ENCODE measurements at places on chromosomes 1 and 21.
A peak's percentile ranks its signal among the peaks of the same experiment; 100 is the strongest.

DNA sequence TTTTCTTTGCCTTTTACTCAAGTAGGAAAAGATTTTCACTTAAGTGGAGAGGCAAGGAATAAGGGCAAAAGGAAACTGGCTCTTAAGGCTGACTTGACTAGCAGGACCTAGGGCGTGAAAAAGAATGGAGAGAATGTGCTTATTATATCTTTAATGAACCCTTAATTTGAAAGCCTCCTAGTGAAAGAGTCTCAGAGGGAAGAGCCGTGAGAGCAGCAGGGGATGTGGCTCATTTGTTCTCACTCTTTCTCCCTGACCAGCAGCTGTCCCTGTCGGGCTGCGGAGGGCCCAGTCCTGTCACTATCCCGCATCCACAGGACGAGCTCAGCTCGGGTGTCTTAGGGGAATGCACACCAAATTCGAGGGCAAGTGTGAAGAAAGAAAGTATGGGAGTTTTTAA is 180.1 kb downstream of the EDEM3 start:
- DNase-seq = no peak

DNA sequence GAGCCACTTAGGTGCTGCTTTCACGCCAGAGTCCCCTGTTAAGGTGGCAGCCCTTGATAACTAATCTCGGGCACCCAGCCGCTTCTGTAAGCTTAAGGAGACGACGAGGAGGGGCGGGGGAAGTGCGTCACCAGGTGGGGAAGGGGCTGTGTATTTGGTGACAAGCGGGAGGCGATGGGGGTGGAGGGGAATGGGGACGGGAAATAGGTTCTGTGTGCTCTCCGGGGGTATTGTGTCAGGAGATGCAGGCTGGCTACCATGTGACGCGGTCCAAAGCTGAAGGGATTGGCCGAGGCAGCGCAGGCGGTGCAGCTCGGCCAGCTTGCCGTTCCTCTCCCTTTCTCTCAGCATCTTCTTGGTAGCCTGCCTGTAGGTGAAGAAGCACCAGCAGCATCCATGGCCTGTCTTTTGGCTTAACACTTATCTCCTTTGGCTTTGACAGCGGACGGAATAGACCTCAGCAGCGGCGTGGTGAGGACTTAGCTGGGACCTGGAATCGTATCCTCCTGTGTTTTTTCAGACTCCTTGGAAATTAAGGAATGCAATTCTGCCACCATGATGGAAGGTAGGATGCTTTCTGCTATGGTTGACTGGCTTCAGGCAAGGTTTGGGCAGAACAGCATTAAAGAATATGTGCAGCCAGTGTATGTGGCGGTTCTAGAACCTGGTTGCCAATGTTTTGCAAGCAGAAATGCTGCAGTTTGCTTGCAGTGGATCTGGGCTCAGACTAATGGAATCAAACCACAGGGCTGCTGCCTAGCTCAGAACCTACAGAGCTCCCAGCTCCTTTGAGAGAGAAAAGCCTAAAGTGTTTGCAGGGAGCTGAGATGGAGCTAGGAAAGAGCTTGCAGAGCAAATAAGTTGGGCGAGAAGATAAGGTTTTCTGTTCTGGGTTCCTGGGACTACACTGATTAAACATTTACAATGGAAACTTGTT is at the start of gene SGIP1:
Gene SGIP1 (plus strand): TSS at position 350 of the 937 bp plus-strand sequence. CDS start 206 bp downstream, at position 556.
- DNase-seq = no peak

GRCh38 chr1:230910755-230911117 is 42.4 kb upstream of the C1orf198 start:
- no peak for DNase-seq

GRCh38 chr21:46564391-46564790 is 40.5 kb downstream of the S100B start:
- no peak for DNase-seq

DNA sequence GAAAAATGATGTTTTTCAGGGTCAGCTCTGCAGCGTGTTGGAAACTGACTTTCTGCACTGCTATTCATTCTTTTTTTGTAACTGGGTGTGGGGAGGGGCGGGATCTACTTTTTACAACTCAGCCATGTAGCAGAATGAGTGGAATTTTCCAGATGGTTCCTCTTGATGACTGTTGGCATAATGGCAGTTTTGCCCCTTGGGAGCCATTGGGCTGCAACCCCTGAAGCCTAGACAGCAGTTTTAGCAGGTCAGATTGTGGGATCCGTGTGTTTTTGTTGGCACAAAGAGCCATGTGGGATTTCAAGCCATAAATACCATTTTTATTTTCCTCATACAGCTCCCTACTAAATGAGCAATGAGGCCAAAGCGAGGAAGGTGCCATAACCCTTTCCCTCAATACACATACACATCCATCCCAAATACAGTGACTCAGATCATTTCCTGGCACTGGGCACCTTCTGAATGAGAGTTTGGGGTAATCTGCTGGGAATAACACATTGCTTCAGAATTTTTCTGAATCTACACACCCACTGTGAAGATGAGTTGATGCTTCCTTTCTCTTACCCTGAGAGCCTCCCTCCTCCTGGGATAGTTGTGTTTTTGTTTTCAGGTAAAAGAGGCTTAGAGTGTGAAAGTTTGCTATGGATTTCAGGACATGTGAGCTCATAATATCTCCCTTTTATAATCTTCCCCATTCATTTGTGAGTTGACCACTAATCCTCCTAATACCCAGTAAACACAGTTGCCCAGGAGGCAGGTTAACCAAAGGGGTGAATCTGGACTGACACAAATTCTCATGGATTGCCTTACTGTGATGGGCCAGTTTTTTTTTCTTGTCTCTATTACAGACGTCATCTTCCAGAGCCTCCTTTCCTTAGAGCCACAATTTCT is 13.1 kb downstream of the S100A10 start:
- no peak for DNase-seq

GRCh38 chr1:19154876-19155275 is 55.2 kb downstream of the UBR4 start:
- no peak for DNase-seq

DNA sequence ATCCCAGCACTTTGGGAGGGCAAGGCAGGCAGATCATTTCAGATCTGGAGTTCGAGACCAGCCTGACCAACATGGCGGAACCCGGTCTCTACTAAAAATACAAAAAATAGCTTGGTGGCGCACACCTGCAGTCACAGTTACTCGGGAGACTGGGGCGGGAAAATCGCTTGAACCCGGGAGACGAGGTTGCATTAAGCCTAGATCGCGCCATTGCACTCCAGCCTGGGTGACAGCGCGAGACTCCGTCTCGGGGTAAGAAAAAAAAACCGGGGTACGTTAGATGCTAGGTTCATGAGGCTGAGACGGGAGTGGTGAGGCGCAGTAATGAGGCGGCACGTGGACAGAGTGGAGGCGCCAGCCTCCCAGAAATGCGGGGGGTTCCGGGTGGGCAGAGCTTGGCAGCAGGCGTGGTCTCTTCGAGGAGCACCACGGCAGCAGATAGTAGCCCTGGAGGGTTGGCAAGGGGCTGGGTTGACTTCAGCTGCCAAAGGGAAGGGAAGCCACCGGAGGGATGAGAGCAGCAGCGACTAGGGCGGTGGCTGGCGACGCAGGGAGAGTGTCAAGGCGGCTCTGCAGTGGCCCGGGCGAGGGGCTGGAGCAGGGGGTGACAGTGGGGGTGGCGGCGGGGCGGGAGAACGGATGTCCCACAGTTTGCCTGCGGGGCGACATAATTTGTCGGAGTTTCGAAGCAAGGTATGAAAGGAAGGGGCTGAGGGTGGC is 832 bp downstream of the MRPL20 start:
- no peak for DNase-seq

GRCh38 chr1:226455843-226456242 is 48.0 kb upstream of the PARP1 start:
- no peak for DNase-seq

GRCh38 chr21:46039891-46040660 is 57.8 kb upstream of the COL6A2 start:
- no peak for DNase-seq

GRCh38 chr1:40252601-40253000 is 4.9 kb downstream of the TMCO2 start:
- DNase-seq = no peak

DNA sequence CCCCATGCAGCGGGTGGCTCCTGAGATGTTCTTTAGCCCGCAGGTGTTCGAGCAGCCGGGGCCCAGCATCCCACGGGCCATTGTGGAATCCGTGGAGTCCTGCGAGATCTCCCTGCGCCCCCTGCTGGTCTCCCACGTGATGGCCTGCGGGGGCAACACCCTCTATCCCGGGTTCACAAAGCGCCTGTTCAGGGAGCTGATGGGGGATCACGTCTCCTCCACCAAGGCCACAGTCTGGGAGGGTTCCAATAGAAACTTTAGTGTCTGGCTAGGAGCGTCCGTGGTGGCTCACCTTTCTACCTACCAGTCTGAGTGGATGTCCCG is 71.0 kb downstream of the ACTL8 start:
- no peak for DNase-seq

GRCh38 chr1:232965124-232965911 is 14.9 kb downstream of the NTPCR start:
- DNase-seq = no peak

GRCh38 chr21:15874615-15875014 is 144.8 kb downstream of the USP25 start:
- DNase-seq = no peak

DNA sequence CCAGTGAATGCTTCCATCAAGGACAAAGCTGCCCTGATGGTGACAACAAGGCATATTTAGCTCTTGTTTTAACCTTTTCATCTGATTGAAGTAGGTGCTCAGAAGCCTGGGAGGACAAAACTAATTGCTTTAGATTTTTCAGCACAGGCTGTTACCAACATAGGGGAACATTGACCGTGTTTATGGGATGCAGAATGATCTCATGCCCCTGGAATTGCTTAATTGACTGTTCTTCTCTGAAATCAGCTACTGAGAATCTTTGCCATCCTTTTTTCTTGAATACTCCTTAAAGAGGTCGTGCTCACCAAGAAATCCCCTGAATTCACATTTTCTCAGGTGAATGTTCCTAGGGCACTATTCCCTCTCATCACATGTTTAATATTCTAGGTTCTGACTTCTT is 95.9 kb upstream of the CCDC190 start:
- no peak for DNase-seq

DNA sequence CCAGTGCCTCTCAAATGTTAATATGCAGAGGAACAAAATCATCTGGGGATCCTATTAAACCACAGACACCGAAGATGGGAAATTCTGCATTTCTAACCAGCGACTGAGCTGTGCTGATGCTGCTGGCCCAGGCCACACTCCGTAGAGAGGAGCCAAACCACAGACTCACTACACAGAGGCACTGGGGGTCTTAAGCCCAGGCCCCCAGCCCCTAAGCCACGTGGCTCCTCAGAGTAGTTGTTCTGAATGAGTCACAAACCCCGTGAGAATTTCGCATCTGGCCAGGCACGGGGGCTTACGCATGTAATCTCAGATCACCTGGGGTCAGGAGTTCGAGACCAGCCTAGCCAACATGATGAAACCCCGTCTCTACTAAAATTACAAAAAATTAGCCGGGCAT is 2.8 kb upstream of the CELA2A start:
- no peak for DNase-seq

DNA sequence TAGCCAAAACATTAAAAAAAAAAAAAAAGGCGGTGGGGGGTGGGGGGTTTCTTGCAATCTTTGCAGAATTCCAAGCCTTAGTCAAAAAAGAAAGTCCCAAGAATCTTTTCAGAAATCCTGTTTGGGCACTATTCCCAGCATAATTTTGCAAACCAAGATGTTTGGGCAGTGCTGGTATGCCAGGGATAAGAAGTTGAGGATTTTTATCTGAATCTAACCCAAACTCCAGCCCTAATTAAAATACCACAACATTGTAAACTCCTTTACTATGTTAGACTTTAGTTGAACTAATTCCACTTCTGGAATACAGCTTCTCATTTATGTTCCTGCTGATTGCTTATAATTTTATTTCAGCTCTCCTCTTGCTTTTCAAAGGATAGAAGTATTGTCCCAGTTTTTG is 504.1 kb upstream of the ADGRL2 start:
- DNase-seq = no peak

GRCh38 chr1:9629445-9630201 is 21.9 kb upstream of the PIK3CD start:
- peak; percentile 63 for DNase-seq

DNA sequence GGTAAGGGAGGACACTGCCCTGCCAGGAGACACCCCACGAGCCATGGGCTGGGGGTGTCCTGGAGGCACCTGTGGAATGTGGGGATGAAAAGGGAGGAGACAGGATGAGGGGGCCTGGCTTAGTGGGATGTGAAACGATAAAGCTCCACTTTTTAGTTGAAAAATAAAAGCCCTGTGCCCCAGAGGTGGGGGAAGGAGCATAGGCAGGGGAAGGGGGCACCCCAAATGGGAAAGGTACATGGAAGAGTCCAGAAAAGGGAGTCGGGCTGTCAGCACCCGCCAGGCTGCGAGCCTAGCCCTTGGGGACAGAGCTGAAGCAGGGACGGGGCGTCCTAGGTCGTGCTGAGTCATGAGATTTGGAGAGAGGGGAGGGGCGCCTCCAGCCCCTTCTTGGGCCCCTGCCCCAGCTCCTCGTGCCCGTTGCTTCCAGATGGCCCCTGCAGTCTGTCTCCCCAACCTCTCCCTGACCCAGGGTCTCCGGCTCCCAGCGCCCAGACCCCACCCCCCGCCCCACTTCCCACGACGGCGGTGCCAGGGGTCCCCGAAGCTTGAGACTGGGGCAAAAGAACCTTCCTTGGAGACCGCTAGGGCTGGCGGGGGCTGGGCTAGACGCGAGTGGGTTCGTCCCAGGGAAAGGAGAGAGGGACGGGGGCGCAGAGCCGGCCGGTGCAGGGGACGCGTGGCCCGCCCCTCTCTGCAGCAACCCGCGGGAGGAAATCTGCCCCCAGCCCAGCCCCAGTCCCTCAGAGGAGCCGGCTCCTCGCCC is 795 bp downstream of the SYT2 start:
- DNase-seq = no peak

DNA sequence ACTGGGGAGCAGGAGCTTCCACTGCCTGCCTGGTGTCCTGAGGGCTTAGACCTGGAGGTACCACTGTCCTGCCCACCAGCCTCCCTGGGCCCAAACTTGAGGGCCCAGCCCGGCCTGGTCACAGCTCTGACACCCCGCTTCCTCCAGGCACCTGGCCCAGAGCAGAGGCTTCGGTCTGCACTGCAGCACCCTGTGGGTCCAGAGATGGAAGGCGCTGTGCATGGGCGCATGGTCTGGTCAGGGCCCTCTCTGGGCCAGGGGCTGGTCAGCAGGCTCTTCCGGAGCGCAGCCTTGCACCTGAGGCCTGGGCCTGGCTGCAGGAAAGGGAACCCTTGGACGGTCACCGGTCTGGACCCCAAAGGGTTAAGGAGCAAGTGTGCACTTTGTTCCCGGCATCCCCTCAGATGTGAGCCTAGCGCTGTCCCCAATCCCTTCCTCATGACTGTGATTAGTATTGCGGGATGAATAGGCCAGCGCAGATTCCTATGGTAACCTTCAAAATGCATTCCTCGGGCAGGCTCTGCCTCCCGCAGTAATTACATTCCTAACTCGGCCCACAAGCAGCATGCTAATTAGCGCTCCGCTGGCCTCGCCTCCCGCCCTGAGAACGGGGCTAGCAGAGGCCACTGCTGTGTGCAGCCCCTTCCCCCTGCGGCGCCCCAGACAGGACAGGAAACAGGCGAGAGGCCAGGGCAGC is 36.3 kb downstream of the PRDM16 start:
- DNase-seq = no peak

GRCh38 chr1:227450489-227450888 is 112.9 kb upstream of the ZNF678 start:
- DNase-seq = no peak
